Bone marrow (tissue), 2 donors: ENCODE measurements at places on chromosomes 2 and 18.
A peak's percentile ranks its signal among the peaks of the same experiment; 100 is the strongest.

DNA sequence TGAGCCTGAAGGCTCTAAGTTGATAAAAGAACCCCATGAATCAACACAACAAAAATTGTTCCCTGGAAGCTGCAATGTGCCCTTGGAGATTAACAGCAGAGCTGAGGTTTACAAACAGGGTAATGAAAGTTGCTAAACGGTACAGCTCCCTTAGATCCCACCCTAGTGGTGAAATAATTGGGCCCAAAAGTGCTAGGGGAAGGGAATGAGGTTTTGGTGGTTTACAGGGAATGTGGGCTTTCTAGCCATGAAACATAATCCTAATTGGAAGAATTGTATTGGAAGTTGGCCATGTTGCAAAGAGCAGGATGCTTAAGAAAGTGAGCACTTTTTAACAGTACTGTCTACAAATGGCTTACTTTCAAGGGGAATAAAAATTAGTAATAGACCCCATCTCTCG is 180.2 kb upstream of the SMIM21 start:
- DNase-seq = no peak

- DNase-seq = no peak
These were observed 38.0 kb upstream of the SIX2 start for GRCh38 chr2:45047301-45047700.

GRCh38 chr2:14751581-14751980 is 119.1 kb downstream of the LRATD1 start:
- DNase-seq = no peak

- no peak for DNase-seq
These were observed 38.2 kb upstream of the FAM136A start for GRCh38 chr2:70340075-70340474.

DNA sequence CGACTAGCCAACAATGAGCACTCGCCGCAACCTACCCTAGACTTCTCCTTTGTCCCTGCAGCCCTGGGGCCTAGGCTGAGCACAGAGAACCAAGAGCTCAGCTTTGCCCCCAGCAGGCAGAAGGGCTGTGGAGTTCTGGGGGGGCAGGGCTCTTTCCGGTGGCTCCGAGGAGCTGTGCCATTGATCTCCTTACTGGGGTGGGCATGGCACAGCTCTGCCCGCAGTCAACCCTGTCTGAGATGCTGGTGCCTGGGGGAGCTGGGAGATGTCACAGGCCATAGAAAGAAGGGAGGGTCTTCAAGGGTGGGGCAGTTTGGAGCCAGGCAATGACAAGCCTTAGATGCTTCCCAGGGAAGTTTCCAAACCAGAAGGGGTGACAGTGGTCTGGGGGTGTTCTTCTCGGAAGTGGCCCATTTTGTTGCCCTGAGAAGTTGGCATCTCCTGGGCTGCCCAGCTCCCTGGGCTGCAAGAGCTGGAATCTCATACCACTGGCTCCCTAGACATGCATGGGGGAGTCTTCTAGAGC is 14.1 kb upstream of the GPR55 start:
- DNase-seq = no peak

DNA sequence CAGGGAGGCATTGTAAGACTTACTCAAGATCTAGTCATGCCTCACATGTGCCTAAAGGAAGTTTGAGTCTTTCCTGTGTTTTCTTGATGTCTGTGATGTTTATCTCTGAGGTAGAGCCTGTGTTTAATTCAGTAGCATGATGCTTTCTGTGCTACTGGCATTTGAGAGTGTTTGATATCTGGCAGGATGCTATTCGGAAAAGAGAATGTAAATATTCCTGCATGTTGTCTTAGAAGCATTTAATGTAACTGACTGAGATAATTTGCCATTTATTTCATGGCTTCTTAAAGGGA is 58.8 kb downstream of the GREB1L start:
- DNase-seq = no peak

- DNase-seq = no peak
These were observed 59.5 kb upstream of the RBM44 start for GRCh38 chr2:237739101-237739500.

GRCh38 chr2:155190342-155190741 is 491.8 kb downstream of the KCNJ3 start:
- DNase-seq = no peak

DNA sequence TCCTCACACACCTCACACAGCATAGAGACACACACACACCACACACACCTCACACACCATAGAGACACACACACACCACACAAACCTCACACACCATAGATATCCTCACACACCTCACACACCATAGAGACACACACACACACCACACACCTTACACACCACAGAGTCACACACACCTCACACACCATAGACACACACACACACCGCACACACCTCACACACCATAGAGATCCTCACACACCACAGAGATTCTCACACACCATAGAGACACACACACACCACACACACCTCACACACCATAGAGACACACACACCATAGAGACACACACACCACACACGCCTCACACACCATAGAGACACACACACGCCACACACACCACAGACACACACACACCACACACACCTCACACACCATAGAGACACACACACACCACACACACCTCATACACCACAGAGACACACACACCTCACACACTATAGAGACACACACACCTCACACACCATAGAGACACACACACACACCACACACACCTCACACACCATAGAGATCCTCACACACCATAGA is 270.6 kb downstream of the CYRIA start:
- DNase-seq = no peak

- DNase-seq = no peak
These were observed 48.3 kb downstream of the KLHL29 start for GRCh38 chr2:23433282-23433681.

GRCh38 chr18:3931542-3932112 is 481.7 kb downstream of the TGIF1 start:
- no peak for DNase-seq

DNA sequence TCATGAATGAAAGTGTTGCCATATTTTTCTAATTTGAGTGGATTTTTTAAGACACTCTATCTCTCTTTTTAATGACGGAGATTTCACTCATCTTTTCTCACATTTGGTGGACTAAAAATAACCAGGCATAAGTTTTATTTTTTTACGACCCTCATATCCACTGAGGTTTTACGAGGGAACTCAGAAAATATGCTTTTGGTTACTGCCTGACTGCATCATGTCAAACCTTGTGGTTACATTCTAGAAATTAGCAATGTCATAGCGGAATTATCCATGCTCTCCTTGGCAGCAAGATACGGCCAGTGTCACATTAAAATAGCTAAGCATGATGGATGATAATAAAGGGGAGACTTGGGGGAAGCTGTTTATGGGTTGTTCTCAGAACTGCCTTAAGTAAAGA is 428.6 kb upstream of the FSHR start:
- no peak for DNase-seq

DNA sequence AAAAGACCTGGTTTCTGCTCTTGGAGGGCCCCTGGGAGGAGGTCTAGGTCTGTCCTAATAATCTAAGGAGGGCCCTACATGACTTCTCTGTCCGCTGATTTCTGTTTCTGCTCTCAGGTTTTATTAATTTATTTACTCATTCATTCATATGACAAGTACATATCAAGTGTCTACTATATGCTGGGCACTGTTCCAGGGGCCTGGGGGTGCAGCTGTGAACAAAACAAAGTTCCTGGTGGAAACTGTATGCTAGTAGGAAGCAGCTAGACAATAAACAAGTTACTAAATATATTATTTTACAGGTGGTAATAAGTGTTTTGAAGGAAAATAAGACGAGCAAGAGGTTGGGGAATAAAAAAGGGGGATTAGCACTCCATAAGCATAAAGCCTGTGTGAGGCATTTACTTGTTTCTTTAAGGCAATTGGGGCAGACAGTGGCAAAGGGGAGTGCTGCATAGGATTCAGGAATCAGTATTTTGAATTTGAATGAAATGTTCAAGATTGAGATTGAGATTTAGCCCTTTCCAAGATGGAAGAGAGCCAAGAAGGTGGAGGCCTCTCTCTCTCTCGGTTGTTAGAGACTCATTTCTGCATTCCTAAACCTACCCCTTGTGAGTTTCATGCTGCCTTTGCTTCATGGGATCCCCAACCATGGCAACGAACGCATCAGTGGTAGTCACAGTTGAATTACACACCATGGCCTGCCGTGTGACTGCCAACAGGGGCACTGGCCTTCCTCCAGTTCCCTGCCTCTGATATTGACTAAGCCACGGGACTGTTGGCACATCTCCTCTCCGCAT is 28.3 kb downstream of the DRC1 start:
- DNase-seq = no peak

DNA sequence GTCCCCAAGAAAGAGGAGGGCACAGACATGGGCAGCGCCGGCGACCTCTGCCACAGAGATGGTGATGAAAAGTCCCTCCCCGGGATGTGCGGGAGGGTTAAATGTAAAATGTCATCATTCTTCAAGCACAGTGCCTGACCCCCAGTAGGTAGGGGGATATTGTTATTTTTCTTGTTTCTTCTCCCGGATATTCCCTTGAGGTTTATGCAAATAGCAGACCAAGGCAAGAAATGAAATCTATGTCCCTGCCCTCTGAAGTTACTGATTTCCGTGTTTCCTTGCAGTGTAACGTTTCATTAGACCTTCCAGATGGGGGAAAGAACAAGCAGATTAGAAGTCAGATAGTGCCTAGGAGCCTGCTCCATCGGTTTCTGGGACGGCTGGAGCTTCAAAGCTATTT is 158.3 kb downstream of the KLHL29 start:
- DNase-seq = no peak

DNA sequence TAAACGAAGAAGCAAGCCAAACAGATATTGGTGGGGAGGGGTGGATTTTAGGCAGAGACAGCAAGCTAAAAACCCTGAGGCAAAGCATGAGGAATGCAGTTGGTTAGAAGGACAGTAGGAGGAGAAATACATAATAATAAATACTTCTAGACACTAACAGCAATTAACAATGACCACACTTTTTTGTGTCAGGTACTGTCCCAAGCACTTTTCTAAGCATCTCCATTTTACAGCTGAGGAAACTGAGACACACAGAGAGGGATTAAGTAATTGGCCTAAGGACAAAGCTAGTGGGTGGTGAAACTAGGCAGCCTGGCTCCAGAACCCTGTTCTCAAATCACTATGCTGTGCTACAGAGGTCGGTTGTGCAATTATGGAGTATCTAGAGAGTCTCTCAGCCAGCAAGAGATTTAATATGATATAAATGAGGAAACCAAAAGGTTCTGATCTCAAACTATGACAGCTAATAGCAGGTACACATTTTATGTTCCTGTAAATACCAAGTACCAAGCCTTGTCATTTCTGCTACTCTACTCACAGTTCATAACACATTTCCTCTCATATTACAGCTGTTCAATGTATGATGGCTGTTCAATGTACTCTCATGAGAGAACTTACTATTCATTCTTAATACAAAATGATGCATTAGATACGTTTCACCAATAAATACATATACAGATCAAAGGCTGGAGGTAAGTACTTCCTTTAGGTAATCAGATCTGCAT is 5.3 kb downstream of the MAP4K3 start:
- no peak for DNase-seq

- no peak for DNase-seq
These were observed 202.9 kb downstream of the MIB1 start for GRCh38 chr18:21943456-21943855.

- DNase-seq = no peak
These were observed 68.1 kb downstream of the C1D start for GRCh38 chr2:67994716-67995115.

DNA sequence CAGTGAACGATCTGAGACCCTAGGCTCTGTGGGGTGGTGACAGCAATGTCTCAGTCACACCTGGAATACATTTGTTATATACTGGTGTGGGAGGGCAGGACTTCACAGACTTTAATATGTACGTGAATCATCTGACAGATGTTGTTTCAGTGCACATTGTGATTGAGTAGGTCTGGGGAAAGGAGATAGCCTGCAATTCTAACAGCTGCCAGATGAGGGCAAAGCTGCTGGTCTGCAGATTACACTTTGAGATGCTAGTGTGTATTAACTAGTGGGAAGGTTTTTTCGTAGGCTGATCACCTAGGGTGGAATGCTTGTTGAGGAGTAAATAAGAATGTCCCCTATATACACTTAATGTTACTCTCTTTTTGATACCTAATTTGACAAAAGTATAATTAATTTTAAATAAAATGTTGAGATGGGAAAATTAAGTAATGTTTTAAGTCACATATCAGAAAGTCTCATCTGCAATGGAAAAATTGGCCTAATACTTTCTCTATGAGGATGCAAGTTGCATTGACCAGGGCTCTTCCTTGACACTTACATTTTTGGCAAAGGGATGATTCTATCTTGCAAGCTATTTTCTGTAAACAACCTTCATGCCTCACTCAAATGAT is 496.9 kb upstream of the HNMT start:
- no peak for DNase-seq

DNA sequence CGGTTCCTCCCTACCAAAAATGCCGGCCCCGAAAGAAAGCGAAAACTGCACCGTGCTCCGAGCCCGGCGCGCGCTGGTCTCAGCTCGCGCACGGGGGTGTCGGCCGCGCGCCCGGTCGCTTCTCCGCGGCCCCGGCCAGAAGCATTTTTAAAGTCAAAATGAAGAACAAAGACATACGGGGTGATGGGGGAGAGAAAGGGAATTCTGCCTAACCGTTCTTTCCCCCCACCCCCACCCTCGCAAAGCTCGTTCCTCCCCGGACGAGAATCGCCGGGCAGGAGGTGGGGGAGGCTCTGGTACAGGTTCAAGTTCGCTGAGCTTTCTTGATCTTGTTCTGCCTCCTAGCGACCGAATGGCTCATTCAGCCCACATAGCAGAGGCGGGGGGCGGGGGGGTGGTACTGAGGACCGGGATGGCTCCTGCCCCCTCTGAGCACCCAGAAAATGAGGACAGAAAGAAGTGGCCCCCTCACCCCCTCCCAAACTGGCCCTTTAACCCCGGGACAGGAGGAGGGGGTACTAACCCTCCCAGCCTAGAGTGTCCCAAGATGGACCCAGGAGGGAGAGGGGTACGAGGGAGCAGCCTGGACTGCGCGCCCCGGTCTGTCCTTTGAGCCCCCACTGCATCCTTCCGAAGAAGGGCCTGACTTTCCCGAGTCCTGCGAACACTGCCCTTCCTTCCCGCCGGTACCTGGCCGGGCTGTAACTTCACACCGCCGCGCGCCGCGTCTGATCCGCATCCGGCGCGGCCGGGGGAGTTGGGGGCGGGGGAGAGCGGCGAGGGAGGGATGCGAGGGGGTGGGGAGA is 3.1 kb downstream of the BCL11A start:
- peak; percentile 85 for DNase-seq

- no peak for DNase-seq
These were observed 2.4 kb downstream of the RNPEPL1 start for GRCh38 chr2:240570531-240571313.

DNA sequence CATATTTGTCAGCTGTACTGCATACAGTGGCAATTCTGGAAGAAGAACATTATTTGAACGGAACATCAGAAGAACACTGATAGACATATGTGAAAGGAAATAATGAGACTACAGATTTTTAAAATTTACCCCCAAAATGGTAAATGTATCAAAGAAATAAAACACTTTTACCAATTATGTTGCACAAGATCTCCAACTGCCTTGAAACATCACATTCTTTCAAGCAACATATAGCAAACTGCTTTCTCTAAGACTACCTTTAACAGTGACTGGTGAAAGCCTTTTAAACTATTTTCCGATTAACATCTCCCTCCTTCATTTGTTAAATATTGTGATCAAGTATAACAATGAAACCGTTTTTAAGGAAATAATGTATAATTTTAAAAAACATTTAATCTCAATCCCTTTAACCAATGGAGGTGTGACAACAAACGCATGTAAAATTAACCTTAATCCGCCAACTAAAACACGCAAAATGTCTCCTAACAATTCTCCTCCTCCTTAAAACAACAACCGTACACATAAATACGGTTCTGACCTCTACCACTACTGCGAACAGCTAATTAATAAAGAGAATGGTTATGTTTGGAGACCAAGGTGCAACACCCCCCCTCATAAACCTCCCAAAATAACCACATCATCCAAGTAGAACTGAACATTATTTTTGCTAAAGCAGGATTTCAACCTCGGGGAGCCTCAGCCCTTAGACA is 2.4 kb downstream of the FBXO11 start:
- no peak for DNase-seq
